ENCODE measurements at places on chromosomes 6 and 20.
A peak's percentile ranks its signal among the peaks of the same experiment; 100 is the strongest.

DNA sequence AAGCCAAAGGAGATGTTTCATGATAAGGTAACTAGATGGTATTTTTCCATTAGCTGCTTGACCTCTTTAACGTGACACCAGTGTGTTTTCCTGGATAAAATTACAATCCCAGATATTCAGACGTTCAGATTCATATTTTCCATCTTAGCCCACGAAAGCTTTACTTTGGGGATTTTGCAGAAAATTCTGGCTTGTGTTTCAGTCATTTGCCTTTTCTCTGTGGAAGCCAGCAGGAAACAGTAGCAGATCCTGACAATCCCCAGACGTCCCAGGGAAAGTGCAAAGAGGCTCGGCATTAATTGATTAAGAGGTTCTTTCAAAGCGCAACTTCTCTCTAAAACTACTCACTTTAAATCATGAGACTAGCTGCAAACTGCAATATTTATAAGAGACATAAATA lies 243.6 kb downstream of the UST start:
- DNase-seq: no peak

- no peak for DNase-seq
Observed at GRCh38 chr6:169231790-169232506, 21.7 kb downstream of the THBS2 start.

DNA sequence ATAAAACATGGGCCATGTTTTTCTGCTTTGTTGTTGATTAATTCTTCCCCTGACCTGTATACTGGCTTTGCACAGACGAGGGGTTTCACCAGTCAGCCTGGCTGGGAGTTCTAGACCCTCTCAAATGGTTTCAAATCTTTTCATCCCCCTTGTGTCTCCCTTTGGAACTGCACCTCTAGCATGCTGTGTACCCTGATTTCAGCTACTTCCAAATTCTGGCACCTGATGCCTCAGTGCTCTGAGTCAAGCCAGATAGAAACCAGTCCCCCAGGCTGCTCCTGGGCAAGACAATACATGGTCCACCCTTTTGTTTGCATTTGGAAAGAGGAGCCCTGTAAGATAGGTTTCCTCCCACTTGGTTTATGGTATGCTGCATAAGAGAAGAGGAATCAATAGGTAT lies 290.2 kb downstream of the BTBD3 start:
- no peak for DNase-seq

DNA sequence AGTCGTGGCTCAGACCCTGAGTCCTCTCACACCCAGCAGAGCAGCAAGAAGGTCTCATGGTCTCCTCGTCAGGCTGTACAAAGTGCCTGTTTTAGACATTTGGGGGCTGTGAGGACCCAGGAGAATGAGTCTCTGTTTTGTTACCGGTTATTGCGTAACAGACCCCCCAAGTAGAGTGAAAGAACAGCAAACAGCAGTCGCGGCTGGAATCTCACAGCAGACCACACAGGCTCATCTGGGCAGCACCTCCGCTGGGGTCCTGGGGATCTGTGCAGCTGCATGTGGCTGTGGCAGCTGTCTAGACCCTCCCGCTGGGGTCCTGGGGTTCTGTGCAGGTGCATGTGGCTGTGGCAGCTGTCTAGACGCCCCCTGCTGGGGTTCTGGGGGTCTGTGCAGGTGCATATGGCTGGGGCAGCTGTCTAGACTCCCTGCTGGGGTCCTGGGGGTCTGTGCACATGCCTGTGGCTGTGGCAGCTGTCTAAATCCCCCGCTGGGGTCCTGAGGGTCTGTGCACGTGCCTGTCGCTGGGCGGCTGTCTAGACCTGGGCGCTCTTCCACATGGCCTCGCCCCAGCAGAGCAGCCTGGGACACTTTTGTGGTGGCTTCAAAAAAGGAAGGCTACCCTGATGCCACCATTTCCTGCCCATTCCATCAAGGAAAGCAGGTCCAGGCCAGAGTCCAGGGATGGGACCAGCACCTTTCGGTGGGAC lies 24.7 kb downstream of the ENTPD6 start:
- peak; percentile 68 for DNase-seq

DNA sequence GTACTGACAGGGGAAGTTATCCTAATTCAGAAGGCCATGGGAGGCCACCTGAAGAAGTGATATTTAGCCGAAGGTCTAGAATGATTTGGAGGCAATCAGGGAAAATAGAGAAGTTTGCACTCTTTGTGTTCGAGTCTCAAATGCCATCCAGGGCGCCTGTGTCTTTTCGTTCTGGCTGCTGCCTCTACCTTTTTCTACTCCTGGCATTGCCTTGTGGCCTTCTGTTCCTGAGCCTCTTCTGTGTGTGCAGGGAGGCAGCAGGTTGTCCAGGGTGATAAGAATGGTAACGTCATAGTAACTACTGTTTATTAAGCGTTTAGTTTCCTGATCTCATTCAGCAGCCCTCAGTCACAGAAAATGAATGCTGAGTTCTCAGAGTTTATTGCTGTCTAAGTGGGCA lies 252.1 kb downstream of the FARS2 start:
- no peak for DNase-seq

GRCh38 chr6:22194188-22194921 lies 102.5 kb downstream of the PRL start:
- no peak for DNase-seq

- no peak for DNase-seq
Observed at GRCh38 chr20:57849121-57849520, 139.3 kb upstream of the PMEPA1 start.

DNA sequence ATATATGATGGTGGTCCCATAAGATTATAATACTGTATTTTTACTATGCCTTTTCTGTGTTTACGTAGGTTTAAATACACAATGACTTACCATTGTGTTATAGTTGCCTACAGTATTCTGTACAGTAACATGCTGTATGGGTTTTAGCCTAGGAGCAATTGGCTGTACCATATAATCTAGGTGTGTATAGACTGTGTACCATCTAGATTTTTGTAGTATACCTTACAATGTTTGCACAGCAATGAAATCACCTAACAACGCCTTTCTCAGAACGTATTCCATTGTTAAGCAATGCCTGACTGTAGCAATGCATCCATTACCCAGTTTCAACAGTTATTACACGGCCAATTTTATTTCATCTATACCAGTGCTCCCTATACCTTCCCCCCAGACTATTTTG lies 10.7 kb downstream of the MACROD2 start:
- no peak for DNase-seq

- DNase-seq: no peak
Observed at GRCh38 chr6:8229915-8230756, 127.8 kb upstream of the EEF1E1 start.

- no peak for DNase-seq
Observed at GRCh38 chr6:40371095-40371494, 216.1 kb downstream of the LRFN2 start.
